Colonic mucosa (tissue), 4 donors: ENCODE measurements at places on chromosomes 11 and 22. TPM values are rescaled to one million over a fixed set of nuclear protein-coding genes. Genes with fewer than 3 reads are reported as not detected.

PCF11 gene
- 46.0 TPM for total RNA-seq

IGSF22 gene
- 1.3 TPM for total RNA-seq

GRCh38 chr22:35138521-35138920 lies 72.6 kb downstream of the ISX start:
- DNase-seq: peak; percentile 34
- no peaks in the 10 kb centered on the region for H3K27me3 ChIP-seq
- no peak overlapping the region for H3K4me3 ChIP-seq
- no peak overlapping the region for H3K27ac ChIP-seq
- H3K36me3 ChIP-seq: no peaks in the 10 kb centered on the region

GRCh38 chr11:20488352-20488751 lies 100.8 kb downstream of the PRMT3 start:
- no peaks in the 10 kb centered on the region for H3K27me3 ChIP-seq
- DNase-seq: no peak

GRCh38 chr22:20442485-20443284 lies 5.1 kb upstream of the SCARF2 start:
- H3K4me3 ChIP-seq: no peak overlapping the region
- H3K27ac ChIP-seq: no peak overlapping the region
- H3K4me1 ChIP-seq: no peaks in the 10 kb centered on the region
- H3K27me3 ChIP-seq: peaks cover 13% of the 10 kb centered on the region
- no peaks in the 10 kb centered on the region for H3K36me3 ChIP-seq
- no peak for DNase-seq

DNA sequence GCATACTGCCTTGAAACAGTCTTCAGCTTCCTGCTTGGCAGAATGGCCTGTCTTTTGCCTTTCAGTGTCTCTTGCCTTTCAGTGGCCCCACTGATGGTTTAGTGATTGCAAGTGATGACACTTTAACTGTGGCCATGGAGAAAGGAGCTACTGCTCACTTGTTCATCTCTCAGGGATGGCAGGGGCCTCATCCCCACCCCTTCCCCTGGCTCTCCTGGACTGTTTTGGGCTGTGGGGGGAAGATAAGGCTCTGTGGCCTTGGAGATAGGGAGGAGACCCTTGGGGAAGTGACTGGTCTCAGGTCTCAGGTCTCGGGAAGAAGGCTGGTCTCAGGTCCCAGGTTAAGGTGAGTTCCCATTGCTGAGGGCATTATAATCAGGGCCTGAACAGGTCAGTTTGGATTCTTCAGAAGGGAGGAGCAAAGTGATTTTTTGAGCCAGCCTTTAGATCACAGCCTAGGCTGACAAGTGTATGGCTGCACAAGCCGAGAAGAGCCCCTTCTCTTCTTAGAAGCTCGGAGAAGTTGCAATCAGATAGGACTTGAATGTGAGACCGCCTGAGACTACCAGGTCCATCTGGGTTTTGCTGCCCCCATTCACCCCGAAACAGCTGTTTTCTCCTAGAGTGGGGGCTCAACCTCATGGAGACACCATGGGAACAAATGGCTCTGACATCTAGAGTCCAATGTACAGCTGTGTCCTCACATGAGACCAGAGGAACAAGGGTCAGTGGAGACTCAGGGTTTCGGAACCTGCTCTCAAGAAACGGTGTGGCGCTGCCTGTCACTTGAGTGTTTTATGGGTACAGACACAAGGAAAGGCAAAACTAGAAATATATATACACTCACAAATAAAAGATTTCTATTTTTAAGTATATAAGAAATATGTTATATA lies 15.9 kb upstream of the P2RY2 start:
- H3K4me3 ChIP-seq: no peak overlapping the region
- no peak for DNase-seq
- no peaks in the 10 kb centered on the region for H3K27me3 ChIP-seq

DNA sequence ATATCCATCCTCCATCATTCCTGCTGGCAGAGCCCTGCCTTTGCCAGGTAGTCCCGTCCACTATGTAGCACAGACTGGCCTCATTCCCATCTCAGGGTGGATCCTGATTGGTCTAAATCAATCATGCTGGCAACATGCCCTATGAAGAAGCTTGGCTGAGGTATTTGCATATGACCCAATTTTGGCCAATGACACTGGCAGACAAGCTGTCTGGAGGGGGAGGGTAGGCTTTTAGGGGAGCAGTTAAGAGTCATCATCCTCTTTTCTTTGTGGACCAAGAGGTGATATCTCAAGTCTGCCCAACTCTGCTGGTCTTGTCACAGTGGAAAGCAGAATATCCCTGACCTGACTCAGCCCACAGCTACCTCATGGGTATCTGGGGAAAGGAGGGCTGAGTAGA lies 5.1 kb downstream of the CCDC89 start:
- H3K4me3 ChIP-seq: no peak overlapping the region
- no peaks in the 10 kb centered on the region for H3K27me3 ChIP-seq
- H3K4me1 ChIP-seq: no peaks in the 10 kb centered on the region
- H3K27ac ChIP-seq: no peak overlapping the region
- no peaks in the 10 kb centered on the region for H3K36me3 ChIP-seq

DNA sequence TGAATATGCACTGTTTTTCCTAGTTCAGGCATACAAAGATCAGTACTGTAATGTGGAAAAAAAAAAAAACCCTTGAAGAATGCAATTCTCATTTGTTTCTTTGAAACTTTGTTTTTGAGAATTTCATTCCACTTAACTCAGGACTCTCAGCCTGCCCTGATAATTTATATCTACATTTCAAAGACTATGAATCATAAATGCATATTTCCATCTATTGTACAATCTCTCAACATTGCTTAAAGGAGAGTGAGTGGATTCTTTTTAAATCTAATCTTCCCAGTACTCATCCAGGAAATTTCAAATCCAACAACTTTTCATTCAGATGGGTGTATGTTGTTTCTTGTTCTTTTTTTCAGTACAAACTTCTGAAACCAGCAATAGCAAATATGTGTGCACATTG lies 322.2 kb upstream of the DDI1 start:
- no peak overlapping the region for H3K27ac ChIP-seq
- no peaks in the 10 kb centered on the region for H3K27me3 ChIP-seq
- no peak for DNase-seq
- no peaks in the 10 kb centered on the region for H3K36me3 ChIP-seq

- no peaks in the 10 kb centered on the region for H3K27me3 ChIP-seq
- H3K27ac ChIP-seq: no peak overlapping the region
- no peak overlapping the region for H3K4me3 ChIP-seq
- no peak for DNase-seq
- no peaks in the 10 kb centered on the region for H3K4me1 ChIP-seq
These were observed 32.9 kb downstream of the SCUBE1 start for GRCh38 chr22:43310311-43310710.

GRCh38 chr22:18044548-18045271 lies 20.3 kb upstream of the MICAL3 start:
- H3K27me3 ChIP-seq: no peaks in the 10 kb centered on the region
- H3K36me3 ChIP-seq: no peaks in the 10 kb centered on the region
- DNase-seq: peak; percentile 50
- peaks cover 4% of the 10 kb centered on the region for H3K4me1 ChIP-seq
- H3K27ac ChIP-seq: no peak overlapping the region
